ENCODE measurements at places on chromosomes 5 and 9.

DNA sequence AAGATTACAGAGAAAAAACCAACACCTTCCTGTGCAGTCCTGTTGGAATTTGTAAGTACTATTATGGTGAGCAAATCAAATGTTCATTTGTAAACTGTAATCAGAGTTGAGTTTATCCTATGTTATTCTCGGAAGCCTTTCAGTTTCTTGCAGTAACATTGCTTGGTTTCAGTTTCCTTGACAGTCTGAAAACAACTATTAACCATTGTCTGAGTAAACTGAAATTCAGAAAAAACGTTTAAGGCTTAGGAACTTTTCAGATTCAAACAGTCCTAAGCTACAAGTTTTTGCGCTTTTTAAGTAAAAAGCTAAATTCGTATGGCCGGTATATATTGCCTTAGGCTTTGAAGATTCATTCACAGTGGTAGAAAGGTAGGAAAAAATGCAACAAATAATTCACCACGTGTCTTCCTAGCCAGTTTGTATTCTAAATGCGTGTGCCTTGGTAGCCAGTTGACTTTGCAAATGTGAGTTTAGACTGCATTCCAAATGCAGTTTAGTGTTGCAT, 2.5 kb downstream of the GPBP1 start:
- no peak for DNase-seq

DNA sequence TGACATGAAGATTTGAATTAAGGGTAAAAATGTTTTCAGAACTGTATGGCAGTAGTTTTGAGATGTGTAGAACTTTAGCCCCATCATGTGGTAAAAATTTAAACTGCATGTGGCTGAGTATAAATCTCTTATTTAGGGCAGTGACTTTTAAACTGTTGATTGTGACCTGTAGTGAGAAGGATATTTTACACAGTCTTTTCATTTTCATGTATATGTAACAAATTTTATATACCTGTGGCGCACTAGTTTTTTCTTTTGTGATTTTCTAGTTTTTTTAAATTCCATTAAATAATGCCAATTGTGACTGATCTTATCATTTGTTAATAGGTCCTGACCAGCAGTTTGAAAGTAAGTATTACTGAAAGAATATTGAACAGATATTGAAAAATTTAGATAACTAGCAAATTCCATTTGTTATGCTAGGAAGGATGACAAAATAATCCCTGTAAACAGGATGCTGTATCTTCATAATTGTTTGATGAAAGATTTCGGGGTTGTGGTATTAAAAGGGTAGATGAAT, 47.2 kb downstream of the GPBP1 start:
- DNase-seq, result no peak

GRCh38 chr5:64872044-64872443, 103.3 kb downstream of the CWC27 start:
- no peak for DNase-seq

DNA sequence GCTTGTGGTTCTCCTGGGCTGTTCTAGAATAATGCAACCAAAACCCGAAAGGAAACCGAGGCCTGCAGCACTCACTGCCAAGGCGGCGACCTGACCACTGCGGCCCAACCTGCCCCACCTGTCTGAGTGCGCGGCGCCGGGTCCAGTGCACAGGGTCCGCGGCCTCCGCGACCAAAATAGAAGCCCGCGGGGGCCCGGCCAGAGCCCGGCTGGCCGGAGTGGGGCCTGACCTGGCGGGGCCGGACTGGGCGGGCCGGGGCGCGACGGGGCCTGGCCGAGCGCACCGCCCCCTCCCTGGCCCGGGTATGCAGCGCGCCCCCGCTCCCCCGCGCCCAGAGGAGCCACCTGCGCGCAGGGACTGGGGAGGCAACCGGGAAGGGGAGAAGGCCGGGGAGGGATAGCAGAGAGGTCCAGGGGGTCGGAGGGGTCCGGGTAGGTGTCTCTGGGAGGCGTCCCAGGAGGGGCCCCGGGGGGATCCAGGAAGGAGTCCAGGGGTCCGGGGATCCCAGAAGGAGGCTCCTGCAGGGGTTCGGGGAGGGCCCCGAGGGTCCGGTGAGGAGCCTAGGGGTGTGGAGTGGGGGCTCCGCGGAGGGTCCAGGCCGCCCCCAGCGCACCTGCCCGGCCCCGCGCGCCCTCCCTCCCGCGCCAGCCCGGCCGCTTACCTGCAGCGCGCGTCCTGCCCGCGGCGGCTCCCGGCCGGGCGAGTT, 503 bp downstream of the SEMA4D start:
- DNase-seq, result no peak

- peak; percentile 95 for DNase-seq
Observed at GRCh38 chr9:120868676-120869359, 8.2 kb downstream of the PHF19 start.

DNA sequence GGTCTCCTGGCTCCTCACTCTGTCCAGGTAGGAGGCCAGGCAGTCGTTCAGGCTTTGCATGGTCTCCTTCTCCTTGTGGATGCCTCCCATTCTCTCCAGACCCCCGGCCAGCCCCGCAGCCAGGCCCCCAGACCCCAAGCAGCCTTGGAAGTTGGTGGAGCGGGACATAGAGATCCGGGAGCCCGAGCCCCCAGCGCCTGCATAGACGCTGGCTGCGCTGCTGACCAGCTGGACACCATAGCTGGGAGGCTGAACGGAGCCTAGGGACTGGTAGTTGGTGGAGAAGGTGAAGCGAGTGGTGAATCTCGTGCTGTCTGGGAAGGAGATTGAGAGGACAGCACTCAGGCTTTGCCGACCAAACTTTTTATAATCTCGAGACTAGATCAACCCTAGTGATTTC, 35.9 kb downstream of the FOXI1 start:
- DNase-seq, result no peak

GRCh38 chr5:78269088-78269703, 25.3 kb downstream of the AP3B1 start:
- no peak for DNase-seq

- DNase-seq, result no peak
Observed at GRCh38 chr9:89079391-89079790, 88.1 kb downstream of the S1PR3 start.

- DNase-seq, result no peak
Observed at GRCh38 chr5:56492812-56493211, 259.7 kb upstream of the ANKRD55 start.

GRCh38 chr5:149207831-149208230, 63.8 kb upstream of the AFAP1L1 start:
- DNase-seq, result no peak

DNA sequence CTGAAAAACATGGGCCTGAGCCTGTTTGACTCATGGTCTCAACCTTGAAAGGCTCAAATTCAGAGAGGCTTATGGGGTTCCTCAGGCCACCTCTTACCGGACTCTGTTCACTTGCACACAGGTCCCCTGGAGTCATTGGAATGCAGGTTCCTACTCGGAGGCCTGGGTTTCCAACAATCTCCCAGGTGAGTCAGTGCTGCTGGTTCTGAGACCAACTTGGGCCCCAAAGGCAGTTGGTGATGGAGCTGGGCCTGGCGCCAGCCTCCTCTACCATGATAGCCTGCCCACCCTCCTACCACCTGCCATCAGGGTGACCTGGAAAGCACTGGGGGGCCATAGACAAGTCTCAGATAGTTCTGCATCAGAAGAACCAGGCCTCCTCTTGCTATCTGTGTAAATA, 188.4 kb downstream of the RGS3 start:
- no peak for DNase-seq

- DNase-seq, result no peak
Observed at GRCh38 chr9:133707065-133707762, 30.9 kb downstream of the SARDH start.

GRCh38 chr9:135380311-135380960, 99.1 kb upstream of the PPP1R26 start:
- no peak for DNase-seq

DNA sequence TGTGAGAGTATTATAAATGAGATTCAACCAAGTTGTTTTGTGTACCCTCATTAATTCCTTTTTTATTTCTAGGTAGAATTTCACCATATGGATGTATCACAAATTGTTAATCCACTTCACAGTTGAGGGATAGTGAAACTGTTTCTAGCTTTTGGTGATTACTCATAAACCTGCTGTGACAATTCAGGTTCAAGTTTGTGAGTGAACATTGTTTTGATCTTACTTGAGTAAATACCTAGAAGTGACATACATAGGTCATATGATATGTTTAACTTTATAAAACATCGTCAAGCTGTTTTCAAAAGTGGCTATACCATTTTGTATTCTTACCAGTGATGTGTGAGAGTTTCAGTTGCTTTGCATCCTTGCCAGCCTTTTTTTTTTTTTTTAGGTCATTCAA, 112.9 kb downstream of the CAMK4 start:
- no peak for DNase-seq

- peak; percentile 21 for DNase-seq
Observed at GRCh38 chr5:42912184-42912798, 100.6 kb upstream of the SELENOP start.

DNA sequence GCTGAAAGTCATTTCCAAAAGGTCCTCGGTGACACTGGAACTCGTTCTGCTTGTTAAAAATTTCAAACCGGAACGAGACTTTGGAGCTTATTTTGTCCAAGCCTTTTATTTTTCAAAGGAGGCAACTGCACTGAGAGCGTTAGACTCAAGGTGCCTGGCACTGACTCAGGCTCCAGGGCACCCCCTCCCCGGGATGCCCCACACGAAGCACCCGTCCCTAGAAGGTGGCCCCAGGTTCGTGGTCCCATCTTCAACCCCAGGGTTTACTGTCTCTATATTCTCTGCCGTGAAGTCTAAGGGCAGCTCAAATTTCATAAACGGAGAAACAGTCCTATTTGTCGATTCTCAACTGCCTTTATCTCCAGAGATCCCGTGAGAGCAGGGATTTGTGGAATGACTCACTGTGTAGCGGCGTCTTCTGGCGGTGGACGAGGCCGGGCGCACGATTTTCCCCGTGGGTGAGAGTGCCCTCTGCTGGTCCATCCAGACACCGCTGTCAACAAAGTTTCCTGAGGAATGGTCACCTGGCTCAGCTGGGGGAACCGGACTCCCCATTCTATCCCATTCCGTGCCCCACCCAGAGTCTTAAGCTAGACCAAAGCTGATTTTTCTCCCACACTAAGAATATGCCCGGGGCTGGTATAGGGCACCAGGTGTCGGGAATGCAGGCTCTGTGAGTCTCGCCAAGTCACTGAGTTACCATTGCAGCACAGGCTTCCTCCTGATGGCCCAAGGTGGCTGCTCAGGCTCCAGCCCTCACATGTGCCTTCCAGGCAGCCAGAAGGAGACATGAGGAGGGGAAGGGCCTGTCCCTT, 27.1 kb upstream of the SLC6A19 start:
- peak; percentile 13 for DNase-seq

DNA sequence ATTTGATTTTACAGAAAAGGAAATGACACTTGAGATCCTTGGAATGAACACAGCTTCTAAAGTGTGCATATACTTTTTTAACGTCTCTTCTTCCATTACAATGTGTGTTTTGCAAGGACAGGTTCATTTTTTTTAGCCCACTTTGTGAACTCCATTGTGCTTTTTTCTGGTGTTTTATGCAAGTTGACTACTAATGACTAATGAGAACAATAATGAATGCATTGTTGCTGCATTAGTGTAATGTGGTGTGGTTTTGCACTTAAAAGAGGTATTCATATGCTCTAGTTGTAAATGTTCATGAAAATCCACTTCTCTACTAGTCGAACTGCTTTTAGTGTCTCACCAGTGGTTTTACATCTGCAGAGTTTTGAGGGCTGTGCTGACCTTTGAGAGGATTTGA, 93.6 kb downstream of the UHRF2 start:
- DNase-seq, result no peak

- DNase-seq, result no peak
Observed at GRCh38 chr9:34522091-34522887, 501 bp downstream of the ENHO start.

DNA sequence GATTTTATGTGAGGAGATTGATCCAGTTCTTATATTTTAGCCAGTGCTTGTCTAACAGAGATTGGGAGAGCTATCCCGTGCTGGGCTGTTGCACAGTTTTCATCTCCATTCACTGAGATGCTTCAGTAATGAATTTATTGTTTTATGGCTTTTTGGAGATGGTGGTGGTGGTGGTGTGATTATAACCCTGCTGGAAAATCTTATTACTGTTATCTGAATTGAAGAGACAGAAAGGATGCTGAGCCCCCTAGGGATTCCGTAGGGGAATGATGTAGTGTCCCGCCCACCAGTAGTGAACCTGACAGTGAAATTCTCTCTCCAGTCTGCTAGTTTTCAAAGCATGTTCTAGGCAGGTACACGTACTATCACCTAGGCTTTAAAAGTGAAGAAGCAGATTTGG, 1.9 kb downstream of the RAI14 start:
- DNase-seq, result no peak

- no peak for DNase-seq
Observed at GRCh38 chr9:21967702-21968101, 26.5 kb downstream of the CDKN2A start.

GRCh38 chr5:14732991-14733390, 68.5 kb downstream of the OTULIN start:
- DNase-seq, result no peak

DNA sequence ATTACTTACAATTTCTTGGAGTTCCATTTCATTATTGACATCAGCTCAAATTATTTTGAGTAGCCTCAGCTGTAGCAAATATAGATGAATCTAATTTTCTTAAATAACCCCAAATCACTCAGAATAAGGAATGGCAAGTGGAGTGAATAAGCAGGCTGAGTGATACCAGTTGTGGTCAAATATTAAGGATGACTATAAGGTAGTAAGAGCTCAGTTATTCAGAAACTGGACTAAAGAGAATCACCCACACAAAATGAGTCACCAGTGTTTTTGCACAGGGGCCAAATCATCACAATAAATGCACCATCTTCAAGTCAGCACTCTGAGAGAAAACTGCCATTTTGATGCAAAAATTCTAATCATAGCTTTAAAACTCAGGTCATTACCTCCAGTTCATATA, 128.9 kb upstream of the TARS1 start:
- DNase-seq, result no peak

DNA sequence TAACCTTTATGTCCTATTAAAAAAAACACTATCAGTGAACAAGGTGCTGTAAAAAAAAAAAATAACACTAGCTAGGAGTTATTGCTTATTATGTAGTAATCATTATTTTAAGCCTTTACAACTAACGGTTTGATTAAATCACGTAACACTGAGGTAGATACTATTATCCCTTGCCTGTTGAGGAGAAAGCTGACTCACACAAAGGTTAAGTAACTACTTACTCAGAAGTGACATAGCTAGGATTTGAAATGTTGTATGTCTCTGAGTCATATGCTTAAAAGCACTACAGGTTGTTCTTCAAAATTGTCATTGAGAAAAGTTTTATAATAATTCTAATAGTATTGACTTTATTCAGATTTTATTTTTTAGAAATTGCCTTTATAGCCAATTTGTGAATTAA, 8.8 kb downstream of the TENT2 start:
- DNase-seq, result no peak

DNA sequence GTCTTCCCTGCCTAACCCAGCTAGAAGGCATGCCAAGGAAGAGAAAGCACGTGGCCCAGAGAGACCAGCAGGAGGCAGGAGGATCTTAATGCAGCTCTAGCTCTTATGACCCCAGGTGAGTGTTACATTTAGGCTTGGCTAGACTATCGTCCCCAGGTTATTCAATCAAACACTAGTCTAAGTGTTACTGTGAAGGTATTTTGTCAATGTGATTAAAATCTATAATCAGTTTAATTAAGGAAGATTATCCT, 483.7 kb downstream of the BNC2 start:
- no peak for DNase-seq
